COLO829 (cell line): ENCODE measurements at places on chromosomes 11 and 22.

DNA sequence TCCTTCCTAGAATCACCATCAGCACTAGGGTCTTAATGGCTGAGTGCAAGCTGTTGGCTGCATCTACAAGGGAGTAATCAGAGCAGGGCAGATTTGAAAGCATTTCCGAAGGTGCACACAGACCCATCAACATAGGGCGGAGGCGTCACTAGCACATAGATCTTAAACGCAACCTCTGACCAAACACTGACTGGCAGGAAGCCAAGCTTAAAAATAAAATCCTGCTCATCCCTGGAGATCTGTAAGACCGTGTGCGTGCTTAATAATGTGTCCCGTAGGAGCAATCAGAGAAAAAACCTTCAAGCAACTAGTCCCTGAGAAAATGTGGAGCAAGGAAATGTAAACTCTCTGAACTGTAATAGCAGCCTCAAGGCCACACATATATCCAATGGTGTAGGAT is 470.5 kb downstream of the ETS1 start:
- no peak for DNase-seq

- DNase-seq, result no peak
Measured at GRCh38 chr11:25039165-25039564, 542.3 kb downstream of the LUZP2 start.

GRCh38 chr11:33606762-33607161 is 93.9 kb downstream of the C11orf91 start:
- DNase-seq, result no peak

DNA sequence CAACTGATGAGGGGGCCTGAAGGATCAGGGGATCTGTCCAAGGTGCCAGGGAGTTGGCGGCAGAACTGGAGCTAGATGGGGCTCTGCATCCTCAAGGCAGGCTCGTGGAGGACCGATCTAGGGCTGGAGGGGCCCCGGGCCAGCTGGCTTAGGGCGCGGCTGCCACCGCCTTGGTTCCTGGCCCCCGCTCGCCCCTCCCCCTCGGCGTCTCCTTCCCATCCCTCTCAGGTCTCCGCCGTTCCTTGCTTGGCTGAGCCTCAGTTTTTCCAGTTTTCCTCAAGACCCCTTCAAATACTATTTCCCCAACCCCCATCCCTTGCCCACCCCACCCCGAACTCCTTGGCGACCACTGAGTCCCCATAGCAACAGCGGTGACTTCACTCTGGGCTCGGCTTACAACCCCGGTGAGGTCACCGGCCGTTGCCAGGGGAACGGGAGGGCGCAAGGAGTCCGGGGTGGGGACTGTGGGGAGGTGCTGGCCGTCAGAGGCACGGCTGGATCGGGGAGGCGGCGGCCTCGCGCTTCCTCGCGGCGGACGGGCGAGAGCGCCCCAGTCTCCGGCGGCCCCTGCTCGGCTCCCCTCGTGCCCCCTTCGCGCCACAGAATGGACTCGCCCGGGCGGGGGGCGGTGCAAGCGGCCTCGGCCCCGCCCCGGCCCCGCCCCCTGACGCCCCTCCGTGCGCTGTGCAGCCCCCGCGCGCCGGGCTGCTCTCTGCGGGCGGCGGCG is 7.5 kb downstream of the FREY1 start:
- peak; percentile 54 for DNase-seq

- no peak for DNase-seq
Measured at GRCh38 chr11:105164208-105164607, 24.6 kb upstream of the CARD18 start.

DNA sequence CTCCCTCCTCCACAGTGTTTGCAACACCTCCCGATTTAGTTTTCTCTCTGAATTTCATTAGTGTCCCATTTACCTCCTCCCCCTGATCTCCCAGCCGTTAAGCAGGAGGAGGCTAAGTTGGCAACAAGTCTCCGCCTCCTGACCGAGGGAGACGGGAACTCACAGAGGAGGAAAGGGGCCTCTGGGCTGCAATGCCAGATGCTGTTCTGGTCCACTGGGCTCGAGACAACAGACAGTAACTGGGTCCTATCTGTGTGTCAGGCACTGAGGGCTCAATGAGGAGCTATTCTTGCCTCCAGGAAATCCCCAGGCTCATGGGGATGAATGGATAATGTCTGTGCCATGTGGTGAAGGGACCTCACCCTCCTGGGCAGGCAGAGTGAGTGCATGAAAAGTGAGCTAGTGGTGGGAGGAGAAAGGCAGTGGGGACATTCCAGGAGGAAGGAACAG is 228.1 kb downstream of the TENM4 start:
- no peak for DNase-seq

DNA sequence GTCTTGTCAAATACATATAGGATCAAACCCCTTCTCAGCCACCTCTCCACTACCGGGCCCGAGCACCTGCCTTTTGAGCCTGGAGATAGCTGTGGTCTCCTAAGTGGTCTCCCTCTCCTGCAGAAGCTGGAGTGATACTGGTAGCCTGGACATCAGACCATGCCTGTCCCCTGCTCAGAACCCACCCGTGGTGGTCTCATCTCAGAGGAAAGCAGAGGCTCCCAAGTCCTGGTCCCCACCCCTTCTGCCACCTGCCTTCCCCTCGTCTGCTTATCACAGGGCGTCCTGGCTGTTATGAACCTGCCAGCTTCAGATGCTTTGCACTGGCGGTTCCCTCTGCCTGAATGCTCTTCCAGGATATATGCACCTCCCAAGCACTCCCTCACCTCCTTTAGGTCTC is 50.5 kb upstream of the EIF3D start:
- DNase-seq, result no peak

DNA sequence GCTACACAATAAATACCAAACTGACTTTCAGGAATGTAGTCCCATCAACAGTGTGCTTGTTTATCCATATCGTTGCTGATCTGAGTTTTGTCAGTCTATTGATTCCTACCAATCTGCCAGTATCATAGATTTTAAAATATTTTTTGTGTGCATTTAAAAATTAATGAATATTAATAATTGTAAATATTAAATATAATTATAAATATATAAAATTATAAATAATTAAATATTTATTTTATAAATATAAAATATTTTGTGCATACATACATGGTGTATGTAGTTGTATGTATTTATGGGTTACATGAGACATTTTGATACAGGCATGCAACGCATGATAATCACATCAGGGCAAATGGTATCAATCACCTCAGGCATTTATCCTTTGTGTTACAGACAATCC is 53.6 kb downstream of the CUL5 start:
- DNase-seq, result no peak

DNA sequence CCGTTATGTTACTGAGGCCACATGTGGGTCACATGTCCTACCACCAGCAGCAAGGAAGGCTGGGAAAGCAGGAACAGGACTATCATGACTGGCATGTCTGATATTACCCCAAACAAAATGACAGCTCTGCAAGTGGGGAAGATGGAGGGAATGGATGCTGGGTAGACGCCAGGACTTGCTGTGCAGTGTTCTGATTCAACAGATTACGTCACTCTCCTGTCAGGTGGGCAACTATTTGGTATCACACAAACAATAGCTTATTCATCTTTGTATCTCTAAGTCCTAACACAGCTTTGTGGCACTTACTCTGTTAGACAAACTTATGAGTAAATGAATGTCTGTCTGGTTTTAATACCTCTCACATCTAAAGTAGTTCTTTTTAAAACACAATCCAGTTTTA is 105.2 kb downstream of the SPON1 start:
- DNase-seq, result no peak

- no peak for DNase-seq
Measured at GRCh38 chr22:40612291-40612751, 24.2 kb downstream of the MRTFA start.

GRCh38 chr11:64728757-64729365 is 5.9 kb upstream of the NRXN2 start:
- no peak for DNase-seq

GRCh38 chr11:39443424-39444022 is 2015.9 kb downstream of the LRRC4C start:
- no peak for DNase-seq

GRCh38 chr11:83717537-83717936 is 431.4 kb upstream of the CCDC90B start:
- no peak for DNase-seq

- DNase-seq, result no peak
Measured at GRCh38 chr22:38087855-38088254, 3.9 kb upstream of the SLC16A8 start.

GRCh38 chr11:95108671-95109551 is 19.3 kb downstream of the ENDOD1 start:
- DNase-seq, result peak; percentile 64

GRCh38 chr11:63838150-63838677 is 696 bp upstream of the MARK2 start:
- DNase-seq, result no peak

- DNase-seq, result no peak
Measured at GRCh38 chr22:24422102-24422665, 5.2 kb upstream of the ADORA2A start.

- no peak for DNase-seq
Measured at GRCh38 chr11:62556875-62557631, 10.4 kb upstream of the AHNAK start.

GRCh38 chr22:22927888-22928665 is 40.5 kb downstream of the IGLL5 start:
- DNase-seq, result no peak

GRCh38 chr11:119091966-119092879 is 7.5 kb downstream of the HMBS start:
- no peak for DNase-seq

GRCh38 chr11:70167723-70168404 is 35.2 kb upstream of the FADD start:
- no peak for DNase-seq

- no peak for DNase-seq
Measured at GRCh38 chr22:38230108-38230825, 28.5 kb downstream of the MAFF start.

DNA sequence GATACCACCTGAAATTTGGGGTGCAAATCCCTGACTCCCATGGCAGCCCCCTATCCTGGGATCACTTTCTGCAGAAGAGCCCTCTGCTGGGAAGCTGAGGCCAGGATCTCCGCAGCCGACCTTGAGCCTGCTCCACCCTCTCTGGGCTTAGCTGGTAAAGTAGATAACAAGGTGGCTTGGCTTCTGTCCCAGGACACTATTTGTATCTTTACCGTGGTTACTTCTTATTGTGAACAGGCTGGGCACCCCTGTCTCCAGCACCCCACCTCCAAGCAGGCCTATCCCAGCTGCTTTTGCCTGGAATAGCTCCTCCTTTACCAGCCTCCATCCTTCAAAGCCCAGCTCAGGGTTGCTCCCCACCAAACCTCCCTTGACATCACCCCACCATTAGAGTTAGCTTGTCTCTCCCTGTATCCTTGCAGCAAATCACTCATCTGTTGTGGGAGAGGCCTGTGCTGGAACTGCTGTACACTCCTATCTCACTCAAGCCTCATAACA is 35.2 kb upstream of the P2RY2 start:
- DNase-seq, result no peak

DNA sequence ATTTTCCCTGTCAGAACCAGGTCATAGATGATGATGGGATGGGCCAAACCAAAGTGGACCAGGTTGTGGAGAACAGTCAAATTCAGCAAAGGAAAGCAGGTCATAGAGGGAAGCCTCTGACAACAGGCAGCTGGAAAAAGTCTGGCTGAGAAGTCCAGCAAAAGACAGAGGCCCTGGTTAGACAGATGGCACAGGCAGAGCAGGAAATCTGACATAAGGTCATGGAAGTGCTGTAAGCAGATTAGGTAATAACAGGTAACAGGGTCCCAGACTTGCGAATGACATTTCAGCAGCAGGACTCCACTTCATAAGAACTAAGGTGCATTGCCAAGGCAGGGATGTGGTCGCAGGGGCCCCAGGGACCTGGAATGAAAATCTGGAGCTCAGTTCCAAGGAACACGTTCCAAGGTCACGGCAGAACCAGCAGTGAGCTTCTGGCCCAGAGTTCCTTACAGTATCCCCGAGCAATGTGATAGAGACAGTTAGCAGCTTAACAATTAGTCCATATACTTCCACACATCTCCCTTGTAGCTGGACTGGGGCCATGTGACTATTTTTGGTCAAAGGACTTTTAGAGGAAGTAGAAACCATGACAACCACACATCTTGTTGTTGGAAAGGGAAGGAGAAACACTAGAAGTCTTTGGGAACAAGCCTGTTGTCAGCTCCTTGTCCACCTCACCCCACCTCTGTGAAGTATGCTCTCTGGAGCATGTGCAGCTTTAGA is 75.4 kb downstream of the ME3 start:
- no peak for DNase-seq

GRCh38 chr11:19055905-19056304 is 4.6 kb downstream of the MRGPRX2 start:
- no peak for DNase-seq

- no peak for DNase-seq
Measured at GRCh38 chr11:86588566-86589090, 83.8 kb downstream of the ME3 start.

- peak; percentile 59 for DNase-seq
Measured at GRCh38 chr11:86152006-86152862, 83.3 kb upstream of the PICALM start.

- DNase-seq, result no peak
Measured at GRCh38 chr11:70066628-70067027, 11.5 kb upstream of the ANO1 start.

DNA sequence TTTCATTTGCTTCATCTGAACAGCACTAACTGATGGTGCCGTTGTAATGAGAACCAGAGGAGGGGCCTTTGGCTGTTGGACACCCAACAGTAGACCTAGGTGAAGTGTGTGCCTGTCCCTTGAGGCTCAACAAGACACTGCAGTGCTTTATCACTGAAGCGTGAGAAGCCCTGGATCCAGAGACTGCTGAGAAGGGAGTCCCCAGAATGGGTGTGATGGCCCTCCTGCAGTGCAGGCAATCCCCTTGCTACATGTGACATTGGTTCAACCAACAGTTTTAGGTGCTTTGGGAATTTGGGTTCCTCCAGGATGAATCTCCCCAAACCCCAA is 125.6 kb downstream of the BRD1 start:
- DNase-seq, result no peak

DNA sequence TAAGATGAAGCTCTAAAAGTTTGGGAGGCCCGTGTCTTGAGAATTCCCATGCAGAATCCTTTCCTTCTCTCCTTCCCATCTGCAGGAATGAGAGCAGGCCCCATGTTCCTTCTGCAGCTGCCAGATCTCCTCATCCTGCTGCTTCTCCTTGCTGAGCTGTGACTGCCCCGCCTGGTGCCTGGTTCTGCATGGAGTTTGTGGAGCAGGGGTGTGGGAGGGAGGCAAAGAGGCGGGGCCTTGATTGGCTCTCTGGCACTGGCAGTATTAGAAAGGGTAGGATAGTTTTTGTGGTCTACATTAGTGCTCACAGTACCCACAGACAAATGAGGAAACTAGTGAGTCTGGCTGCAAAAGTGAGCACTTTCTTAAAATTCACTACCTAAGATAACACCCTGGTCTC is 91.1 kb upstream of the CLPB start:
- DNase-seq, result no peak

- no peak for DNase-seq
Measured at GRCh38 chr22:36818010-36818642, 1.3 kb upstream of the PVALB start.
